ENCODE measurements at places on chromosomes 2 and 18.

DNA sequence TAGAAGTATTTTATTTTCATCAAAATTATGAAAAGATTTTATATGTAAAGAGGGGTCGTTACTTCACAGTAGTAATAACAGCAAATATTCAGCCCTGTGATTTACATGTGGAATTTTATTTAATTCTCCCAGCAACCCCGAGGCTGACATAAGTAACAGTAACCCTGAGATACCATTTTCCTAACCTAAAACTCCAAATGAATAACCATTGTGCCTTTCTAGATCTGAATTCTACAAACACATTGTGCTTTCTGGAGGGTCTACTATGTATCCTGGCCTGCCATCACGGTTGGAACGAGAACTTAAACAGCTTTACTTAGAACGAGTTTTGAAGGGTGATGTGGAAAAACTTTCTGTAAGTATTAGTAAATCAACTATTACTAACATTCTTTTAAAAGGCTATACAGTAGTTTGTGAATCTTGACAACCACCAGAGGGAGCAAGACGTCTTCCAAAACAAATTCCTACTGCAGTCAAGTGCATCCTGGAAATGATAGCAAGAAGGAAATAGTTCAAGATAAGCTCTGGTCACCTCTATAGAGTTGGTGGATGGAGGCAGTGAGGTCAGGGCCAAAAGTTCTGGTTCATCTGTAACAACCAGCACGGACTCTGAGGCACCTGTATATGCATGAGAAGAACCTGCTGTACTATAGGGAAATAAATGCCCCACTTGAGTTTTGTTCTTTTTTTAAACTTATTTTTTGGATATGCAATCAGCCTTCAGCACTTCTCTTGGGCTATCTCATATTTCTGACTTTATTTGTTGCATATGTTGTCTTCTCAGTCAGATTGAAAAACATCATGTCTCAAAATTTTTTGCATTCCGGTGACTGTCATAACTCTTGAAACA is 37.4 kb downstream of the ACTR2 start:
- peak; percentile 43 for DNase-seq

DNA sequence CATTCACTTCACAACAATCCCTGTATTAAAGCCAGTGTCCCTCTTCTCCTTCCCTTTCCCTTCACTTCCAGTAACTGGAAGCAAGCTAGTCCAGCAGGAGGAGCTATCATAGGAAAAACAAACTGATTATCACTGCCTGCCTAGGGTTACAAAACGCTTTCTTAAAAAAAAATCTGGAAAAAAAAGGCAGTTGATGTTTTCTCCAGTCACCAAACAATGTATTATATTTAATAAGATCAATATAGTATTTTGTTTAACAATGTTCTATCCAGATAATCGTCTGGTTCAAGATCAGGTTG is 78.8 kb upstream of the ITGB6 start:
- peak; percentile 58 for DNase-seq

DNA sequence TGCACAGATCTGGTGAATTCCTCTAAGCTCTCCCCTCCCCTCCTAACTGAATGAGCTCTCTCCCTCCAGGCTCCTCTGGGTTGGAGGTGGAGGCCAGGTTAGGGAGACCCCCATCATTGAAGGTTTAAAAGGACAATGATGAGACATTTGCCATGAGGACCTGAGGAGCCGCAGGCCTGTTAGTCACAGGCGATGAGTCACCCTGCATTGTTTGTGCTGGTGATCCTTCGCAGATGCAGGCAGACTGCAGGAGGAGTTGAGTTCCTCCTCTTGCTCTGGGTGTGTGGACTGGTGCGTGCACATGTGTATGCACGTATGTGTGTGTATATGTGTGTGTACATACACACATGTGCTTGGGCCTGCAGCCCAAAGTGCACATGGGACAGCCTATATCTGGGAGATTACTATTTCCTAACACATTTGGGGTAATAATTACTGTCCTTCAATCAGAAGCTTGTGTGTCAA is 42.0 kb downstream of the MCFD2 start:
- DNase-seq: peak; percentile 38

GRCh38 chr2:237171396-237171795 is 85.7 kb downstream of the COPS8 start:
- no peak for DNase-seq

GRCh38 chr2:213524164-213524563 is 239.9 kb downstream of the SPAG16 start:
- DNase-seq: no peak

GRCh38 chr2:45637440-45637839 is 14.0 kb upstream of the PRKCE start:
- DNase-seq: no peak

- DNase-seq: no peak
These were observed 35.6 kb upstream of the APCDD1 start for GRCh38 chr18:10418836-10419235.

- DNase-seq: no peak
These were observed 6.5 kb downstream of the RNF103 start for GRCh38 chr2:86617153-86617552.

- peak; percentile 85 for DNase-seq
These were observed 289.2 kb downstream of the TNS1 start for GRCh38 chr2:217713395-217714286.

DNA sequence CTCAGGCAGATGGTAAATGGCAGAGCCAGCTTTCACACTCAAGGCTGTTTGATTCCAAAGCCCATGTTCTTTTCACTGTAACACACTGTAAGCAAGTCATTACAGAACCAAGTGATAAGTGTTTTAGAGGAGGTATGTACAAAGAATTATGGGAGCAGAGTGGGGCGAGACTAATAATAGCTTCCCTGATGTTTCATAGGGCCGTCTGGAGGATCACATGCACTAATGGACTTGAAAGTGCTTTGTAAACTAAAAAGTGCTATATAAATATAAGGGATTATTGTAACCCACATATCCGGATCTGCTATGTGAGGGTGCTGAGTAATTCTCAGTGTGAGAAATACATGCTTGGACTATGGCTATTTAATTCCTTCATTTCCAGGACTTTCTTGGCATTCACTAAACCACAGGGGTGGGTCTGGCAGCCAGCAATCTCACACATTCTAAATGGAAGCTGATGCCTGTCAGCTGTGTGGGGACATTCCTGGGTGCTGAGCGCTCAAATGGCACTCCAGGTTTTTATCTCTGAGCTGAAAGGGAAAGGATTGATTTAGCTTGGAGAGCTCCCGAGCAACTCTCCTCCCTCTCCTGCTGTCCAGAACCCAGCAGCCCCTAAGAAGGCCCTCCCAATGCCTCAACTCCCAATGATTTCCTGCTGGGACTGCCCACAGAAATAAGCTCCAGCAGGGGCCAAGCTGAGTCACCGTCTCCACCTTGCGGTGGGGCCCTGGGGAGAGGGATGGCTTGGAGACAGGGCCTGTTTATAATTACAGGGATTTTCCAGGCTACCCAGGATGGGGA is 222.8 kb downstream of the SOX11 start:
- peak; percentile 70 for DNase-seq

DNA sequence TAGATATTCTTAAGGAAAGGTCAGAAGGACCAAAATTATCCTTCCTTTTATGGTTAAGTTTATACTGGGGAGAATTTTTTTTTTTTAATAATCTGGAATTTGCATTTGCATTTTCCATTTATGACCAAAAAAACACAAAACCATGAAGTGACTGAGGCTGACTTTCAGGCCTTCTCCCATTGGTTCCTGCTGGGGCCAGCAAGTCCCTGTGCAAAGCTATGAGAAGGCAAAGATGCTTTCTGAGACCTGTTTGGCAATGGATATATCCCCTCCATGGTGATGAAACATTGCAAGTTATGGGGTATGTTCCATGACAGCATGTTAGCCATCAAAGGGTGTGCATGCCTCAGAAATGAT is 60.8 kb downstream of the KIAA2012 start:
- no peak for DNase-seq

DNA sequence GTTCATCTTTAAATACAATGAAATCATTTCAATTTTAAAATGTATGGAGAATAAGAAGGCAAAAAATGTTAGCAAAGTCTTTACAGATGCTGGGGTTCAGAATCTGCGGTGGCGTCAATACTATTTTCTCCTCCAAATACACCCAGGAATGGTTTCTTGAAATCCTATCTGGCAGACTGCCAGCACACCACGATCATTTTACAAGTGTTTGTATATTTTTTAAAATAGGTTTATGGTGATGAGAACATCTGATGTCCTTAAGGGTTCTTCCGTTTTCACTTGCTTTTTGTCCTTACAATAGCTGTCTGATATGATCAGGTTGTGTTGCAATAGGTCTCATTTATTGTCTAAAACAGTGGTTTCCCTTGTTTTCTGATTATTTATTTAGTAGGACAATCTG is 89.6 kb downstream of the CMPK2 start:
- no peak for DNase-seq

DNA sequence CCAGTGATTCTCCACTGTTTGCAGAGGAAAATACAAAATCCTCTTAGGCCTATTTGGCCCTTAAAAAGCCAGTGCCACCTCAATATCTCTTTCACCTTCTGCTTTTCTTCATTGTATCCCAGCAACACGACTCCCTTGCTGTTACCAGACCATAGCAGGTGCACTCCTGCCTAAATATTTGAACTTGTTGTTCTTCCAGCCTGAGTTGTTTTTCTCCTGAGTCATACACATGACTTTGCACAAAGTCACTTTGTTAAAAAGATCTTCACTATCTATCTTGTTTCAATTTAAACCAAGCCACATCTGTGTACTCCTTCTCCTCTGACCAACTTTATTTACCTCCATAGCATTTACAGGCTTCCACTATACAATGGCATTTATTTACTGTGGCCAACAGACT is 103.6 kb downstream of the LRRTM4 start:
- no peak for DNase-seq

DNA sequence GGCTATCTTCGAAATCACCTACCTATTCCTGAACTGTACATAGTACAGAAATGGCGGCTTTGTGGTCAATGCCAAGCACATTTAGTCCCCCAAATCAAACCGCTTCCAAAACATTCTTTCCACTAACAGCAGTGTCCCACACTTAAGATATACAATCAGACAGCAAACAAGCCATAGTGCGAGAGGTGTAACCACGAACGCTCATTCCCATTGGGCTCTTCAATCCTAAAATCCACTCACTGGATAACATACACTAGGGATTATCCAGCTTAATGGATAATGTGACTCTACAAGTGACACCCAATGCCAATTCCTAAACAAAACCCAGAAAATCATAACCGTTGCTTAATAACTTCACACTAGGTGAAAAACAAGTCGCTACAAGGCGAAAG is 2.0 kb downstream of the XPO1 start:
- DNase-seq: peak; percentile 6

DNA sequence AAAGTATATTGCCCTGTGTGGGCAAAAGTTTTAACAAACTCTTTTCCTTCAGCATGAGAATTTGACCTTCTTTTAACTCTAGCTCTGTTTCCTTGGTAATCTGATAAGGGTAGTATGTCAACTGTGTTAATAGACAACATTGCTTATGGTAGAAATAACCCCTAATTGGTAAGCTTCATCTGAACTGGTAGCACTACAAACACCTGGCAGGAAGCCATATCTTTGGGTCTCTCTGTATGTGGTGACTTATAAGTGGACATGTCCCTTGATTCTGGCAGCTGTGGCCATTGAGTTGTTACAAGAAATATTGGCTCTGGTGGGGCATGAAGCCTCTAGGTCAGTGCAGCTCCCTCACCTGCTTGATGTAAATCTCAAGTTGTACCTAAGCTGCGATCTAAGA is 46.9 kb downstream of the MBD5 start:
- DNase-seq: no peak

GRCh38 chr2:143524559-143525401 is 395.6 kb downstream of the ARHGAP15 start:
- DNase-seq: no peak

- DNase-seq: peak; percentile 64
These were observed 124.8 kb downstream of the NUP35 start for GRCh38 chr2:183248866-183249567.

GRCh38 chr2:160033732-160034392 is 28.6 kb downstream of the PLA2R1 start:
- DNase-seq: no peak

GRCh38 chr18:34800381-34800780 is 90.3 kb downstream of the DTNA start:
- no peak for DNase-seq

DNA sequence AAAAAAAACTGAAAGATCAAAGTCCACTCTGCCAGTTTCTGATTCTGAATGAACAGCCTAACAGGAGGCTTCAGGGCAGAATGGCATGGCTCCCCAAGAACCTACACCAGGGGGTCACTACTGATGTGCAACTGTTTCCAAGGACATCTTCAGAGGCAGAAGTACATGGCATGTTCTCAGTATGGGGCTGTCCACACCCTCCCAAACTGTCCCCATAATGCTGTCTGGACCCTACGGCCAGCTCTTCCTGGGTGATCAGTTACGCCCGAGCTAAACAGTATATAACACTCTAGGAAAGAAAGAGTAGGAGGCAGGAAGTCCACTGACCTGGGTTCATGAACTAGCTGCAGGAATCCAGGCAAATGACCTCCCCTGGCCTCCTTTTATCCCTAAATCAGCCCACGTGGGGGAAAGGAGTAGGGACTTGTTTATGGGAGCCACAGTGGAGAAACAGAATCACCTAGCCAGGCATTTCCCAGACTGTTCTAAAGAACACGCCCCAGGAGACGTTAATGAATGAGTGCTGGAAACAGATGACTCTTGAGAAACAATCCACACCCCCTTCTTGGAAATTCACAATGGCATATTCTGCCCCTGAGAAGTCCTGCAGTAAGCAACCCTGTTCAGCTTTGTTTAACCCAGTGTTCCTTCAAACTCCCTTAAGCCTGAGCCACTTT is 2.5 kb downstream of the TMBIM1 start:
- DNase-seq: peak; percentile 48

DNA sequence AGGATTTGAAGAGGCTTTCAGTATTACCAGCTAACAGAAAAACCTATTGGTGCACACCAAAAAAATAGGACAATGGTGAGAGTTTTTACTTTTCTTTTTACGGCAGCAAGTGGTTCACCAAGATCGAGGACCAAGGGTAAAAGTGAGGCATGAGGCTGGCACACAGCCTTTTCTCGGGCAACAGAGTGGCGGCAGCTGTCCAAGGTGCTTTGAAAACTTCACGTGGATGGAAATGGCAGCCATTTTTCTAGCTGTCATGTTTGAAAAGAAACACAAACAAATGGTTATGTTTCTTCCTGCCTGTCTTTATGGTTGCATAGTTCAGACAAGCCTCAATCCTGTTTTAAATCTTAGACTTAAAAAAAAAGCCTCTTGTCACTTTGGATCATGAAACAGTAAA is 812.5 kb upstream of the CHAC2 start:
- DNase-seq: no peak

DNA sequence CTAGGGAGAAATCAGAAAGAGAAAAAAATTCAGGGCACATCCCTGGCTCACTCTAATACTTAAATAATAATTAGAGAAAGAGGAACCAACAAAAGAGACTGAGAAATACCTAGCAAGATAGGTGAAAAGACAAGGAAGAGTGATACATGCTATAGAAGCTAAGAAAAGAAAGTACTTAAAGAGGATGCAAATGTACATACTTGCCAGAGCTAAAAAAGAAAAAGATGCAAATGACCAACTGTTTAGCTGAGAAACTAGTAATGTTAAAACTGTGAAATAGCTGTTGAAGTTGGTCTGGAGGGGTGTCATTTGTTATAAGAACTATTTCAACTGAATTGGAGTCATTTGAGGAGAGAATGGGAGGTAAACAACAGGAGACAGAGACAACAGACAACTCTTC is 412.2 kb downstream of the SPAG16 start:
- no peak for DNase-seq
